Thymus (tissue), 14 donors: ENCODE measurements at places on chromosomes 4 and X.

DNA sequence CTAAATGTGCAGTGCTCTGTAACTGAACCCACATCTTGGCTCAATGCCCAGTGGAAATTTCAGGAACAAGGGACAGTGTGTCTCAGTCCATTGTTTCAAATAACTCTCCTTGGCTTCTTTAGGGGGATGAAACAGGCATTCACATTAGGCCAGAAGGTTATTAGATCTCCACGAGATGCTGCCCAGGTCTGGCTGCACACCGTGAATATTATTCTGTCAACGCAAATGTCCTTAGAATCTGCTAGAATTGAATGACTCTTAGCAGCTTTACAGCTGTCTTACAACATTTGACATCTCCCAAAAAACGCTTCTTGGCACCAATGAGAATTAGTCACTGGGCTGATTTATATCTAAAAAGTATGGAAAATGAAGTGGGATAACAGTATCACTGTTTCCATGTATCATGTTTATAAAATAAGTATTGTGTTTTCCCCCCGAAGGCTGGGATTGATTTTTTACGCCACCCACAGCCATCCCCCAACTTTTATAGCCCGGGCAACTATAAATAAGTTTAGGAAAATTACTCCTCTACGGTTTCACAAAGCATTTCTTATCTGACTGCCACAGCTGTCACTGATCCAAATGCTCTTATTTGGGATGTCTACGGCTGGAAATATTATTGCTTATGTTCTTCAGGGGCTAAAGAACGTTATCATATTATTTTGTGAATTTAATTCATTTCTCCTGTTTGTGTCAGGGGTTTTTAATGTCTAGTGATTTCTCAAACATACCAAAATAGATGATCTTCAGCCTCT, 559.7 kb upstream of the FAT1 start:
- no peak for DNase-seq

DNA sequence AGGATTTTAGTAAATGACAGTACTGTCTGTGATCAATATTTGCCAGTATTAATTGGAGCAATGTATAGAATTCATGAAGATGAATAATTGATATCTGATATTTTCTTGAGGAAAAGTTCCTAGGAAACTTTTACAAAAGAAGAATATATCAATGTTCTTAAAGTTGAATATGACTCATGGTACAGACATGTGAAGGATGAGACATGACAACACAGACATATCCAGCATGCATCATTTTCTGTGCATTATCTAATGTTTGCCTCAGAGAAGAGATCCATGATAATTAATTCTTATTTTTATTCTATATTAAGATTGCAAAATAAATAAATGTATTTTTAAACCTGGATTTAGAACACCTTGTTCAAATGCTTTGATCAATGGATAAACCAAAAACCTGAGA, 452.9 kb upstream of the EPHA5 start:
- DNase-seq = no peak

GRCh38 chr4:155629183-155629825, 37.3 kb upstream of the GUCY1A1 start:
- no peak for DNase-seq

- DNase-seq = no peak
These were observed 109.9 kb upstream of the LIMCH1 start for GRCh38 chr4:41427931-41428600.

- DNase-seq = no peak
These were observed 40.9 kb downstream of the EGF start for GRCh38 chr4:109953556-109953955.
